GM04504 (cell line): ENCODE measurements at places on chromosomes 13 and 19.
A peak's percentile ranks its signal among the peaks of the same experiment; 100 is the strongest.

- no peak for DNase-seq
These were observed 68.3 kb upstream of the NPAS1 start for GRCh38 chr19:46951171-46951986.

DNA sequence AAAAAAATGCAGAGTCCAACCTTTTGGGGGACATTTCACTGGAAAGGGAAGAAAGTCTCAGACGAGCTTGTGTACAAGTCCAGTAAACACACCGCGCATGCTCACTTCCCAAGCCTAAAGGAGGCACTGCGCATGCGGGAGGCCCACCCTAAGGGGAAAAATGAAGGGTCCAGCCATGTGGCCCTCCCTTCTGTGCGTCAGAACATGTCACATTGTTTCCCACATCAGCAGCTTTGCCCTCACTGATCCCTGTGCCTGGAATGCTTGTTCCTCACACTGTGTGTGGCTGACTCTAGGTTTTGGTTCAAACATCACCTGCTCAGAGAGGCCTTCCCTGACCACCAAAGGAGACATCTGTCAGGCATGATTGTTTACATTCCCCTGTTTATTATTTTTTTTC, 4.4 kb downstream of the ELSPBP1 start:
- DNase-seq, result no peak

DNA sequence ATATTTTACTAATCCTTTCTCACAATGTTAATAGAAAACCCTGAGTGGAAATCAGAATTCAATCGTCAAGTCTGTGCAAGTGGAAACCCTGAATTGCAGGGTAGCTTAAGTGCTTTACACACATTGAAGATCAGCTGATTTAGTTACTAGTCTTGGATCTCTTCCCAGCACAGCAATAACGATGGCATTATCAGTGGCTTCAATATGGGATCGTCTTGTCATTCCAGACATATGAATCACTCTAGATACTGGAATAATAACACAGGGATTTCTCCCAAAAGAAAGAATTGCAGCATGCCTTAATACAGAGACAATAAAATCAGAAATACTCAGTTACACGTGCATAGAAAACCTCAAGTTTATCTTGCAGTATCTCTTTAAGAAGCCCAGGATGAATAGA, 12.6 kb upstream of the METTL21C start:
- peak; percentile 89 for DNase-seq

DNA sequence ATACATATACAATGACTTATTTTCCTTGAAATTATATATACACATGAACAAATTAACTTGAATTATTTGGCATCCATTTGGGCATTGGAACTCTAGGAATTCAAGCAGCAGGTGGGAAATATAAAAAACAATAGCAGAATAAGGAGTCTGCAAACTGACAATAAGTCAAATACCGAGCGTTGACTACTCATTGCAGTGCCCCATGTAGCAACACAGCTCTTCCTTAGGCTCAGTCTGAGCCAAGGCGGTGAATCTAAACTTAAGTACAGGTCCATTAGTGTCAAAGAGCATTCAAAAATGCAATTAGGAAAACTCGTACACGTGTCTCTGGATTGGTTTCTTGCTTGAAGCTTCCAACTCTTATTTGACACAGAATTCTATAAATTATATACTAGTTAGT, 462.5 kb upstream of the KLF12 start:
- DNase-seq, result no peak

GRCh38 chr19:35436477-35437405, 11.3 kb upstream of the FFAR2 start:
- no peak for DNase-seq

DNA sequence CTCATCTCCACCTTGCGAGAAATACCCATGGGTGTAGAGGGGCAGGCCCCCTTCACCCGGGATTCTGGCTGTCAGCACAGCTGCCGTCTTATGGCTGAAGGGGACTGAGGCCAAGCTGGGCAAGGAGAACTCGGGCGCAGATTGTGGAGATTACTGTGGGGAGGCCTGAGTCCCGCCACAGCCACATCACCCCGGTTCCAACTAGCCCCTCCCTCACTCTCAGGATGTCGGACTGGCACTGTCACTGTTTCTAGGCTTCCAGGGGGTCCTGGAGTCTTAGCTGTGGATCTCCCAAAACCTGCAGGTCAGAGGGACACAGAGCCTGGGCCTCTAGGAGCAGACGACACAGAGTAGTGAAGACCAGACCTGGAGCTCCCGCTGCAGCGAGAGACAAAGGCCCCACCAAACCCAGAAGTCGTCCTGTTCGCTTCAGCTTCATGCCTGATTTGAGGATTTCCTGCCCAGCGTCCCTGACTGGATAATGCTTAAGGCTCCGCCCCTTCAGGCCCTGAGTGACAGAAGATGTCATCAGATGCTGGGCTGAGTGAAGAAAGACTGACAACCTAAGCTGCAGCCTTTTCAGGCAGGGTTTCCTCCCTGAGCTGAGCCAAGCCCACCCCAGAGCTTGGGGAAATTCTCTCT, 55.8 kb downstream of the ZNF93 start:
- DNase-seq, result no peak

DNA sequence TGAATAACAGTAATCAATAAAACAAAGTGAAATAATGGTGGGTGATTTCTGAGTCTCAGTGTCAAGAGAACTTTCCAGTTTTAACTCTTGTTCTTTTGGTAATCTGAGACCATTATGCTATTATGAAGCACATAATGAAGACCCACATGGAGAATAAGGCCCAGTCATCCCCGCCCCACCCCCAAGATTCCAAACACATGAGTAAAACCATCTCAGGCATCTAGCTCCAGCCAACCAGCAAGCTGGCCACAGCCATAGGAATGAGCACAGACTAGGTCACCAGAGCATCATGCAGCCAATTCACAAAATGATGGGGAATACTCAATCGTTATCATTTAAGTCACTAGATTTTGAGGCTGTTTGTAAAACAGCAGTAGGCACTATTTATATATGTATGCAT, 1769.0 kb upstream of the PCDH20 start:
- peak; percentile 15 for DNase-seq

GRCh38 chr13:43223216-43223615, 199.8 kb downstream of the DNAJC15 start:
- DNase-seq, result no peak

DNA sequence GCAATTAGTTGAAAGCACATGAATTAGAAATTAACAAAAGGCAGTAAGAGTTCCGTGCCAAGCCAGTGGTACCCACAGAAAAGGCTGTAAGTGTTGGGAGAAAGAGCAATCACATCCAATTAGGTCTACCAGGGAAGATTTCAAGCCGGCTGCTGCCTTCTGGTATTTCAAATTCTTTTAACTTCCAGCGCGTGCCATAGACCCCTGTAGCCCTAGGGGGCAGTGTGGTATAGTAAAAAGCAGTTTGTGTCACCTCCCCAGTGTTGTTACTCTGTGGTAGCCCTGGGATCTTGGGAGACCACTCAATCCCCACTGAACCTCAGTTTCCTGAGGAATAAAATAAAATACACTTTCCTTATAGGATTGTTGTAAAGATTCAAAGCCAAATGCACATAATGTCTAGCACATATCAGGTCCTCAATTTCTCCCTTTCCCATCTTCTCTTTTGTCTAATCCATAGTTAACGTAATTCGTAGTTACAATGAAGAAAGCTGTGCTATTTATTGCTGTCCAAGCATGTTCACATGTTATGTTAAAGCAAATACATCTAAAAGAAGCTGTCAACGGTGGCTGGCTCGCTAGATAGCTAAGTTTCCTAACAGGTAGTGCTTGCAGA, 230.2 kb downstream of the TDRD3 start:
- DNase-seq, result no peak

GRCh38 chr13:74074723-74075122, 59.5 kb downstream of the KLF12 start:
- no peak for DNase-seq

DNA sequence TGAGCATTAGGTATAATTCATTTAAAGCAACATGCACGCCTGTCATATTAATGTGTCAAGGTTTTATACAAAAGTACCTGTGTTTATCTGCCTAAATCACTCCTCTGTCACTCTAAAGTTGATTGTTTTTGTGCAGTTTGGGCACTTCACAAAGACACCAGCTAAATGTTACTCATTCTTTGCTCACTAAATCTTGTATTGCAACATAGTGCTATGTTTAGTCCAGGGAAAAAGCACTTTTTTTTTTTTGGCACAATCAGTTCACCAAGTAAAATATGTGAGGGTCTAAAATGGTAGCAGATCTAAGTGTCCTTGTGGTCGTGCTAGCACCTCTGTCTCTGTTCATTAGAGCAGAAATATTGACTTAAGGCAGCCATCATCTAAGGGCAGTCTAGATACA, 2526.7 kb upstream of the PCDH20 start:
- no peak for DNase-seq

DNA sequence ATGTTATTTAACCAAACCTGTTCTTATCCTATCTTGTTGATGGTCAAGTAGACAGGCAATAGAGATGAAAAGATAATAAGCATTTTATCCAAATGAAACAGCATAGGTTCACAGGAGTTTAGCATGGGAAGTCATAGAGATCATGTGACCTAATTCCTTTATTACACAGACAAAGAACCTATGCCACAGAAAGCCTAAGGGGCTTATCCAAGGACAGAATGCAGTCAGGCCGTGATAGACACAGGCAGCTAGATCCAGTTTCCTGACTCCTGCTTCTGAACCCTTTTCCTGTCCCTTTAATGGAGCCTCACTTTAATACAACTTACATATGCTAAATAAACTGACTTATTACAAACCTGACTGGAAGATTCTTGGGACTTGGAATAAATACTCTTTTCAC, 532.1 kb downstream of the IRS2 start:
- no peak for DNase-seq

- DNase-seq, result no peak
These were observed 905.6 kb upstream of the SPRY2 start for GRCh38 chr13:81246556-81246955.

DNA sequence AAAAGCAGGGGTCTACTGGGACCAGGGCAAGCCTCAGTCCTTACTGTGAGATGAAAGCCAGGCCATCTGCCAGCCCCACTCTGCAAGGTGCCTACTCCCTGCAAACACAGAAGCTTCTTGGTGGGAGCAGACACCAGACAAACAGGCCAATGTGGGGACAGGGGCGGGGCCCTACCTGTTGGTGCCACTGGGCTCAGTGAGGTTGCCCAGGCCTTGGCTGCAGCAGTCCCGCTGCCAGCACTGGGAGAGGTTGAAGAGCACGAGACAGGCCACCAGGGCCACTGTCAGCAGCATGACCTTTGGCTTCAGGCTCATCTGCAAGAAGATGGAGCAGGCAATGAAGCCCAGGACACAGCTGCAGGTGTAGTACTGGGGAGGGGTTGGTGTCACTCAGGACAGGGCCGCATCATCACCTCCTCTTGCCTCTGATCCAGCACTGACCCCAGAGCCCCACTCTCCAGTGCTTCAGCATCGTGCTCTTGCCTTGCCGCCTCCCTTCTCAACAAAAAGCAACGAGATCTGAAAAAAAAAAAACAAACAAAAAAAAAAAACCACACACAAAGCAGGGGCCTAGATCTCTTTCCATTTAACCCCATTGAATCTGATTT, 72.6 kb downstream of the NBEA start:
- no peak for DNase-seq

GRCh38 chr19:18464646-18465045, 26.7 kb upstream of the ISYNA1 start:
- DNase-seq, result peak; percentile 75

- no peak for DNase-seq
These were observed 28.9 kb downstream of the TDRD12 start for GRCh38 chr19:32748497-32748896.

DNA sequence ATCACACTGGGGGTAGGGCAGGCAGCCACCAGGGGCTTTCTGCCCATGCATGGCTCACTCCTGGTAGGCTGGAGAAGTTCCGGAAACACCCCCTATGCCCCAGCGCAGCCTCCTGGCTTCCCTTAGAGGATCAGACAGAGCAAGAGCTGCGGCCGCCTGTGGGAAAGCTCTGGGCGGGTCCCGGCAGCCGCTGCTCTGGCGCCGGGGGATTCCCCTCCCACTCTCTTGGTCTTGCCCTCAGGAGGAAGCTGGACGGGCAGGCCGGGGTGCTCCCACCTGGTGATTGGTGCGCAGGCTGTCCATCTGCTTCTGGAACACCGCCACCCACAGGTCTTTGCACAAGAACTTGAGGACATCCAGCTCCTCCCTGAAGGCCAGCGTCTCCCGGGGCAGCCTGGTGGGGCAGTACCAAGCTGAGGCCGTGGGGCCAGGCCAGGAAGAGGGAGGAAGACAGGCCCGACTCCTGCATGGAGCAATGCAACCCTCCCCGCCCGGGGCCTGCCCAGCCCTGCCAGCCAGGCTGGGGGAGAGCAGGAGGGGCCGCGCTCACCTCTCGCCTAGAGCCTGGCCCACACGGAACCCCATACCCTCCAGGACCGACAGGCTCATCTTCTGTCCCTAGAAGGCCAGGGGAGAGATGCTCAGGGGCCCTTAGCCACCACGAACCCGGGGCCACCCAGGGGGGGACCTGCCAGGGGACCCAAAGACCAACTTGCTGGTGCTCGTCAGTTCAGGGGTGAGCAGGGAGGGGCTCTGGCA, 4.0 kb upstream of the NKPD1 start:
- no peak for DNase-seq

GRCh38 chr13:65553096-65553727, 1676.9 kb downstream of the PCDH9 start:
- no peak for DNase-seq

DNA sequence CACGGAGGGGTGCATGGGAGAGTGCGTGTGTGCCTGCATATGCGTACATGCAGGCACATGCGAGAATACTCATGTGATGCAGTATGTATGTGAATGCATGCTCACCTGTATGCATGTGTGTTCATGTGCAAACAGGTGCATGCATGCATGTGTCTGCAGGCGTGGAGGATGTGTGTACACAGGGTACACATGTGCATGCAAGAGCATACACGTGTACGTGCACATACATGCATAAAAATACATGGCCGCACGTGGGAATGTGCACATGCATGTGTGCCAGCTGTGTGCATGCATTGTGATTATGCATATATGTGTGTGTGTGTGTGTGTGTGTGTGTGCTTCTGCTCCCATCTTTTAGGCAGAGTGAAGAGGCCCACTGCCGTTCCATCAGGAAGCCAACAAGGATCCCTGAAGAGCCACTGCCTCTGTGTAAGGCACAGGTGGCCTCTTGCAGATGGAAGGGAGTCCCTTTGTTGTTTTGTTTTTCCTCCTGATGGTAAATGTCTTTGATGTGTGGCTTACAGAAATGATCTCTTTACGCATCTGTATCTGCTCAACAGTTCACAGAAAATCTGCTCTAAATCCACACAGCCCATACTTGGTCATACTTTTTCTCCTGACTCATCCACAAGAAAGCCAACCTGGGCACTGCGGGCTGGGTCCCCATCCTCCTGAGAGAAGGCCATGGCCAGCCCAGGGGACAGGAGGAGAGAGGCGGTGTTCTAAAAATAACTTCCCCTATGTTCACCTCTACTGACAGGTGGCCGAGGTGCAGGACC, 50.7 kb downstream of the KLF2 start:
- no peak for DNase-seq

GRCh38 chr19:33150852-33151518, 19.1 kb downstream of the WDR88 start:
- DNase-seq, result no peak

- no peak for DNase-seq
These were observed 6.9 kb downstream of the ZNF791 start for GRCh38 chr19:12617646-12618045.

- DNase-seq, result peak; percentile 78
These were observed 116.6 kb upstream of the KLF12 start for GRCh38 chr13:74250738-74251190.

- DNase-seq, result no peak
These were observed 17.6 kb downstream of the KDM4B start for GRCh38 chr19:4986471-4986891.

GRCh38 chr13:109868578-109869311, 82.4 kb upstream of the IRS2 start:
- no peak for DNase-seq

GRCh38 chr13:101565317-101565716, 112.8 kb downstream of the ITGBL1 start:
- no peak for DNase-seq

- DNase-seq, result no peak
These were observed 56.6 kb downstream of the SLITRK1 start for GRCh38 chr13:83825676-83826075.
